ENCODE measurements at places on chromosomes 7 and 10.

DNA sequence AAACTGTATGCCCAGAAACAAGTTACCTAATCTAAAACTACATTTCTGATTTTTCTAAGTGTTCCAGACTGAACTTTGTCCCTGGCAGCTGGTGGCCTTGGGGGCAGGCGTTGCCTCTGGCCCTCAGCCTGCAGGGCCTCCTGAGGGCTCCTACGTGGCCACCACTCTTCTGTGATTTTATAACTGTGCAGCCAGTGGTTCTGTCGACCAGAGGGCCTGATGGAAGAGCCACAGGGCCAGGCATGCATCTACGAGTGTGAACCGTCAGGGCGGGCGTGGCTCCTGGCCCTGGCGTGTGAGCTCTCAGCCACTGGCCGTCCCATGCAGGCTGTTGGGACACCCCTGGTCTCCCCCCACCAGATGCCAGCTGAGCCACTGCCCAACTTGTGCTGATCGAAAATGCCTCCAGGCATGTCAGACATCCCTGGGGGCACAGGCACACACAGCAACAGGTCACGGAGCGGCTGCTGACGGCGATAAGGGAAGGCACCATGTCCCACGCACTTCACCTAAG, 173.4 kb downstream of the ZMYND11 start:
- no peak for DNase-seq

DNA sequence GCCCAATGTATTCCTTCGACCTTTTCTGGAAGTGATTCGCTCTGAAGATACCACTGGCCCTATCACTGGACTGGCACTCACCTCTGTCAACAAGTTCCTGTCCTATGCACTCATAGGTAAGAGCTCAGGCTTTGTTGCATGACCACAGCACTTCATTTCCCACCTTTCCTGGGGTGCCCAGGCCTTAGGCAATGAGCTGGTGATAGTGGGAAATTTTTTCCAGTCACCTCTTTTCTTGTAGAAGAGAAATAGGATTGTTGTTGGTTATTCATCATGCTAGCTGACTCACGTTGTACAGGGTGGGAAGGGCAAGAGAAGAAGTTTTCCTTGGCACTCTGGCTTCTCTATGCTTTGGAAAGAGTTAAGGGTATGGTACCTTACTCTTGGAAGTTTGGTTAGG, 51.4 kb upstream of the NFKB2 start:
- DNase-seq, result no peak

GRCh38 chr7:12712236-12712635, 24.8 kb downstream of the ARL4A start:
- no peak for DNase-seq

DNA sequence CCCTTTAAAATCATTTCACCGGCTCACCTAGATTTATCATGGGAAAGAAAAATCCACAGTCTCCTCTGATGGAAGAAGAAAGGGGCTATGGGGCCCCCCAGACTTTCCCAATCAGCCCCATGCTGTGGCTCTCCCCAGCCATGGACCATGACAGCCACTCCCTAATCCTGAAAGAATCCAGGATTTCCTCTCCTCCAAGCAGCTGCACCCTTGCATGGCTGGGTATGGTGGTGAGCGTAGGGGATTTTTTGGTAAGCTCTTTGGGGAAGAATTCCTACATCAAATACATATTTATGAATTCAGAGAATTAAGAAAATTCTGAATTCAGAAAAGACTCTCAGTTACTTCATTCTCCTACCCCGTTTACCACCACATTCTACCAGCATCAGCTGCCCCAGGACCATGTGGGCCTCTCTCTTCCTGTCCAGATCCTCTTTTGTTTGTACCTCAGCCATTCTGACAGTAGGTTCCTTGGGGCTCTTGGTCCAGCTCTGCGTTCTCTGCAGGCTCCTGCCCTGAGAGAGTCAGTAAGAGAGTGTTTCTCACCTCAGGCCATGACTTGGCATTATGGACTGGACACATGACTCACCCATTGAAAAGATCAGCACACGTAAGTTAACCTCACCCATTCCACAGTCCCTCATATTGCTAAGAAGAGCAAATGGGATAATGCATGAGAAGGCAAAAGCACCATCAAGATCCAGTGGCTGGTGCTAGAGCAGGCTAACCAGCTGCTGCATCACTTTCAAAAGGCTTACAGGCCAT, 337.8 kb downstream of the ELMO1 start:
- no peak for DNase-seq

DNA sequence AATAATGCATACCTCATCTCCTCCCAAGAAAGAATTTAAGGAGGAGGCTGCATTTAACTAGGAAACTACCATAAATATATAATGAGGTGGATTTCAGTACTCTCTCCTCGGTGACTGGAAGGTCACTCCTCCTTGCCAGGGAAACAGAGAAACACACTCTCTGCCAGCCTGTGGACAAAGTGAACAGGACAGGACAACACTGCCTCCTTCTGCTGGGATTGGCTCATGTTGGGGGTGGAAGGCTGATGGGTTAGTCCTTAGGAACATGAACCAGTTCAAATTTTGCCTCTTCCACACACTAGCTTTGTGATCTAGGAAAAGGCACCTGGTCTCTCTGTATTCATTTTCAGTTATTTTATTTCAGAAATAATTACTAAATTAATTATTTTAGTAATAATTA, 50.6 kb upstream of the STEAP4 start:
- DNase-seq, result no peak

GRCh38 chr10:72276421-72277339, 3.0 kb downstream of the DDIT4 start:
- no peak for DNase-seq

DNA sequence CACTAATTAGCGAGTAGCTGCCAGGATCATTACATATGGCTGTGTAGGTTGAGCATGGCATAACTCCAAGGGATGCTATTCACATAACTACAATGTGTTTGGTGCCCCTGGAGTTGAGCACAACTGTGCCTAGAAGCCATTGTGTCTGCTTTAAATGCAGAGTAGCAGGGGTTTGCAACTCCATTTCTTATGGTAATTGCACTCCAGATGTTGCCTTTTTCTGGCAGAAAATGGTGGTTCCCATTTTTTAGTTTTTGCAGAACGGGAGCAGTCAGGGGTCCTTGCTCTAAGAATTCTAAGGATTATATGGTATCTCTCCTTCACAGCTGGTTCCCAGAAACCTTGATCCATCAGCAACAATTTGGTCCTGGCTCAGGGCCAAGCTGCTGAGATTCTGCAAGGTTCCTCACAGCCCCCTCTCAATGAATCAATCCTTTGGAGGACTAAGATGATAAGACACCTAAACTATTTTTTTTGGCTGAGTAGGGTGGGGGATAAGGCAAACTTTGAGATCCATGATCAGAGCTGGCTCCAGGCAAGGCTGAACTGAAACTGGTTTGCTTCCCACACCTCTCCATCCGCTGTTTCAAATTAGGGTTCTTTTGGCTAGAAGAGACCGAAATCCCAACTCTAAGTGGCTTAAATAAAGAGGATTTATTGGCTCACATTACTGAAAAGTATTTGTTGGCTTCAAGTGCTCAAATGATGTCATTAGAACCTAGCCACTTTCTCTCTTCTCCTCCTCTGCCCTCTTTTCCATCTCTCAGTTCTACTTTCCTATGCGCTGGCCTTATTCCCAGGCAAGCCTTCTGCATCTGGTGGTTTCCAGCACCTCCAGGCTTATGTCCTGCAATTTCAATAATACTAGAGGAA, 97.5 kb upstream of the CCDC6 start:
- DNase-seq, result no peak

DNA sequence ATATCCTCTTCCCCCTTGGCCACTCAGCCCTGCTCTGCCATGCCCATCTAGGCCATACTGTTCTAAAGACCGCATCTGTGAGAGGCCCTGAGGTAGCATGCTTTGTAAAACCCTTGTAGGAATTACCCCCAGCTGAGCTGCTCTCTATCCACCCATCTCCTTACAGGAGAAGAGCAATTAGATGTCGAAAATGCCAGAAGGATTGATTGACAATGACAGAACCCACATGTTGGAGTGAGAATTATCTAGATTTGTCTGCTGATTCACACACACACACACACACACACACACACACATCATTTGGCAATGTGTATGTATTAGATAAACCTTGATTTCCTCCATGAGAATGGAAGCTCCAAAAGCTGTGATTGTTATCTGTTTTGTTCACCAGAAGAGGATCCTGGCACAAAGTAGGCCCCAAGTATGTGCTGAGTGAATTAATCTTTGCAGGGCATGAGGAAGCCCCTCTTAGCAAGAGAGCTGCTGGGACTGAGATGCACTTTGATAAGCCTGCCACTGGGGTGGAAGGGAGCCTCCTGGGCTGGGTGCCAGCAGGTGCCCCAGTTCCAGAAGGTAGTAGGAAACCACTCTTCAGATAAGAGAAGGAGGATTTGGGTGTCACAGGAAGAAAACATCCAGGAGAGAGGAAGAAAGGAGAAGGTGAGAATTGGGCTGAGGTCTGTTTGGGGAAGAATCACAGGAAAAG, 187.5 kb upstream of the ADO start:
- no peak for DNase-seq

DNA sequence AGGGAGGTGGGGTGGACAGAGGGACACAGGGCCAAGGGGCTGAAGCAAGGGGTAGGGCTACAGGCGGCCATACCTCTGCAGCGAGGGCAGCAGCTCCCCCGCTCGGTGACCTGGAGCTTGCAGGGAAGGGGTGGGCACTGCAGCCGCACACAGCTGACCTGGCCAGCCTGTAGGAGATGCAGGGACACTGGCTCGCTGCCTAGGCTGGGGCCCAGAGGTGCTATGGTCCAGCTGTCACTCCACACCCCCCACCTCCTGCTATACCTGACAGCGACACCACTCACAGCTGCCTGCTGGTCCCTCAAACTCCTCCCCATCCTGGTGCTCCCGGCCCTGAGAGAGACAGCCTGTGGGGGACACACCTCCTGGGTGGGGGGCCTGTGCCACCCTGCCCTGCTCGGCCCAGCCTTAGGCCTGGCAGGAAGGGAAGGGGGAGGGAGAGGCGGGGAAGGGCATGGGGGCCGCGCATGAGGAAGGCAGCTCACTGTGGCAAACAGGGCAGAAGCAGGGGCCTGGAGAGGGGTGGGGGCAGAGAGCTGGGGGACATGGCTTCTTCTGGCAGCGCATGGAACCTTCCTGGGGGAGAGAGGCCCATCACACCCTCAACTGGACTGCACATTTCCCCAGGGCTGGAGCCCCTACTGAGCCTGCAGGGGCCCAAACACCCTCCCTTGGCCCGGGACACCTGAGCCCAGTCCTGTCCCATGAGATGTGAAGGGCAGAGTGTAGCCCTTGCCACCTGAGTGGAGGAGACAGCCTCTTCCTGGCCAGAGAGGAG, 23.9 kb downstream of the ATP6V1F start:
- no peak for DNase-seq

GRCh38 chr10:132132421-132132841, 54.3 kb upstream of the DPYSL4 start:
- peak; percentile 53 for DNase-seq

DNA sequence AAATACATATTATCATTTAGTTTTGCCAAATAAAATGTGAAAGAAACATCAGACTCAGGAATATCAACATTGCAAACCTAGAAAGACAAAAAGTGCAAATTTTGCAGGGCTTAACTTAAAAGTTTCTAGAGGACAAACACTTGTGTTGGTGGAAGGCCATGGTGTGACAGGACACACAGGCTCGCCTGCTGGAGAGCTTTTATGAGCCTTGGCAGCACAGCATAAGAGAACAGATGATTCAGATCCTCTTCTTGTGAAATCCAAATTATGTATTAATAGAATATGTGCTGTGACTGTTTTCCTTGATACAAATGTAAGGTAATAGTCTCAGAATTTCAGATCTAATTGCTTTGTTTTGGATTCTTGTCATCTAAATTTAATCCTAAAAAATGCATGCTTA, 72.9 kb upstream of the ABCB5 start:
- DNase-seq, result no peak

DNA sequence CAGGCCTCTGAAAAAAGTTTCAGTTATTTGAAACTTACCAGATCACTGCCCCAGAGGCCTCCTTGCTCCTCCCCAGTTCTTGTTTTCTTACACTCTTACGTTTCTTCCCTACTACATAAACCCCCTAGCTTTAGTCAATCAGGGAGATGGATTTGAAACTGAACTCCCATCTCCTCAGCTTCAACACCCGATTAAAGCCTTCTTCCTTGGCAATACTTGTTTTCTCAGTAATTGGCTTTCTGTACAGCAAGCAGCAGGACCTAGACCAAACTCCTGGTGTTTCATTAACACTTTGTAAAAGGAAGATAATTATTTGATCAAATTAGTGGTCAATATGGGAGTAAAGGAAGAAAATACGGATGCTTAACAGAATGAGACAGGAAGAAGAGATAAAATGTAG, 870.4 kb downstream of the PCDH15 start:
- no peak for DNase-seq

DNA sequence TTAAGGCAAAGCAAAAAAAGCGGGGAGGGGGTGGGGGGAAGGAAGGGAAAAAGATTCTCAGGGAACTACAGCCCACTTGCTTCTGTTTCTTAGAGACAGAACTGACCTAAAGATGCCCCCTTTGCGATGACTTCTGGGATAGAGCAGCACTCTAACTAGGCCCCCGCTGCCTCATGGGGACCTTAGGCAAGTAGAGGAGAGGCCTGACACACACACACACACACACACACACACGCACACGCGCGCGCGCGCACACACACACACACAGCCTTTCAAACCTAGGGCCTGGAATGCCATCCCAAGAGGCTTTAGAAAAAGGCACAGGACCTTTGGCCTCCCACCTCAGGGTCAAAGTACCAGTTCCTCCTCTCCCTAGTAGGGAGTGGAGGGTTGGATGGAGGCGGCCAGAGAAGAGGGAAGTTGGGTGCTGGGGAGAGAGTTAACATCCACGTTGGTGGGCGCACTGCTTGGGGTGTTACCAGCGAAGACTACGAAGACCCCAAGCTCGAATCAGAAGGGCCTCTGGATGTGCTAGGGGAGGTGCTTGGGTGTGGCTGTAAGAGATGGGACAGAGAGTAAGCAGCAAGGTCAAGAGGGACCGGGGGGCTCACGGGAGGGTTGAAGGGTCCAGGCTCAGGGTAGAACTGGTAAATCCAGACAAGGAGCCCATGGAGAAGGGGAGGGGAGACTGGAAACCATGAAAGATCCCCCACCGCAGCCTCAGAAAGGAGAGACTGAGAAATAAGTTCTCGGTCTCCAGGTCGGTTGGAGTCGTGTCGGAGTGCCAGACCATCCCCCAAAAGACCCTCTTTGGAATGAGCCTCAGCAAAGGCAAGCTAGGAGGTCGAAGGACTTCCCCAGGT, 1.2 kb upstream of the COL1A2 start:
- DNase-seq, result no peak

- DNase-seq, result no peak
Observed at GRCh38 chr10:119700321-119700954, 25.4 kb upstream of the INPP5F start.

GRCh38 chr10:3709456-3710060, 75.5 kb downstream of the KLF6 start:
- no peak for DNase-seq

DNA sequence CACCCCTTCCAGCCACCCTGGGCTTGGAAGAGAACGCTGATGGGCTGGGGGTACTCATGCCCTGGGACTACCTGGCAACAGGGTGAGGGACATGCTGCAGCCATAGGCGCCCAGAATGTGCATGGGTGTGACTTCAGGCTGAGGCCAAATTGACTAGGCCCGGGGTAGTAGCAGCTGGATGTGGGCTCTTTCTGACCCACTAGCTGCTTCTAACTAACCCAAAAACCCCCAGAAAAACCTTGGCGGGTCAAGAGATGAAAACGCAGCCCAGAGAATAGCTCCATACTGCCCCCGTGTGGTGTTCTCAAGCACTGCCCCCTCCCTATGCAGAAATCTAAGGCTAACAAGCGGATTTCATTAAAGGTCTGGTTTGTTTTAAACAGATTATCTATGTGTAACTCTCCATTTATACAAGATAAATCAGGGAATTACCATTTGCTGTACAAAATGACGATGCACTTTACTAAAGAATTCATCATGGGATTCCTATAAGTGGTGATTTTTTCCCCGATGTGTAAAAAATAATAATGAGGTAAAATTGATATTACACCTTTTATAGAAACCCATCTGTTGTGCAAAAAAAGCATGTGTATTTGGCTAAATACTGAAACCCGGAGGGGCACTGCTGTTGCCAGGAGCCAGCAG, 4.2 kb downstream of the SMARCD3 start:
- peak; percentile 82 for DNase-seq

Measured in activated effector memory CD4-positive, alpha-beta T cell treated with anti-CD3 and anti-CD28 coated beads, Interleukin-2, amount 50 U/mL, for 16 hours (primary cell).